ENCODE measurements at places on chromosomes 3 and 15. TPM values are rescaled to one million over a fixed set of nuclear protein-coding genes. Genes with fewer than 3 reads are reported as not detected.

Gene C3orf18
- total RNA-seq, result 1.9 TPM

DNA sequence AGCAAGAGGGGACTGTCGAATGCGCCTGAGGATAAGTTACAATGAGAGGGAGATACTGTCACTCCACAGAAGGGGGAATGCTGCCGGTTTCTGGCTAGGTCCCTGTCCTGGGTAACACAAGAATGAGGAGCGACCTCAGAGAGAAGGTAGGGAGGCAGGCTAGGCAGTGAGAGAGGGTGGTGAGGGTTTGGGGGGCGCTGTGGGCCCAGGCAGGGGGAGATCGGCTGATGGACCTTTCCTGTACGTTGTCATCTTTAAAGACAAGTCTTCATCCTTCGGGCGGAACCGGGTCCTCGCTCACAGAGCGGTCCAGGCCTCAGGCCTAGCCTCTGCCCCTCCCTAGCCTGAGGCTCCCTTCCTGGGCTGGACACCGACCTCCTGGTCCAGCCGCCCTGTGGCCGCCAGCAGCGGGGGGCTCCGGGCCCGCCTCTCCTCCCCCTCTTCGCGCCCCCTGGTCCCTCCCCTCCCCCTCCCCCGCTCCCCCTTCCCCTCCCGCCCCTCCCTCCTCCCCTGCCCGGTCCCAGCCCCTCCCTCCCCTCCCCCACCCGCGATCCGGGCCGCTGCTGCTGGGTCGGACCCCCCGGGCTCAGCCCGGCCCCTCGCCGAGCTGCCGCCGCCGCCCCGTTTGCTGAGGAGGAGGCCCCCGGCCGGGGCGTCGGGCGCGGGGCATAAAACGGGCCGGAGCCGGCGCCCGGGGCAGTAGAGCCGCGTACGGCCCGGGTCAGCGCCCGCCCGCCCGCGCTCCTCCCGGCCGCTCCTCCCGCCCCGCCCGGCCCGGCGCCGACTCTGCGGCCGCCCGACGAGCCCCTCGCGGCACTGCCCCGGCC, at the start of gene CHRD:
TSS of gene CHRD (plus strand) at position 697 of the 827 bp plus-strand sequence. CDS start 265 bp downstream, outside the sequence.
- no peak for DNase-seq

DNA sequence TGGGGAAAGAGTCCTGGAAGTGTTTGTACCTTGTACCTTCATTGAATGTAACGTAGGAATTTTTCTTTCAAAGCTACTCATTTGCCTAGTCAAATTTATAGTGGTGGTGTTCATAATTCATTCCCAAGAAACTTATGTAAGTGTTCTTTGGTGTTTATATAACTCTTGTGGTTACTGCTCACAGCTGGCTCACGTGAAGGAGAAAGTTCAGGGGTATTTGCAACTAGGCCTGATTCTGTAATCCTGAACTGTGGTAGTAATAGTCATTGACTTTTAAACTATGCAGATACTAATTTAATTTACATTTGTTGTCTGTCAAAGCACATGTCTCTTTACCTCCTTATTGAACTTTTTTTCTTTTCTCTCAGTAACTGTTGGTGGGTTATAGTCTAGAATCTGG, 50.5 kb upstream of the TEX264 start:
- DNase-seq, result no peak

DNA sequence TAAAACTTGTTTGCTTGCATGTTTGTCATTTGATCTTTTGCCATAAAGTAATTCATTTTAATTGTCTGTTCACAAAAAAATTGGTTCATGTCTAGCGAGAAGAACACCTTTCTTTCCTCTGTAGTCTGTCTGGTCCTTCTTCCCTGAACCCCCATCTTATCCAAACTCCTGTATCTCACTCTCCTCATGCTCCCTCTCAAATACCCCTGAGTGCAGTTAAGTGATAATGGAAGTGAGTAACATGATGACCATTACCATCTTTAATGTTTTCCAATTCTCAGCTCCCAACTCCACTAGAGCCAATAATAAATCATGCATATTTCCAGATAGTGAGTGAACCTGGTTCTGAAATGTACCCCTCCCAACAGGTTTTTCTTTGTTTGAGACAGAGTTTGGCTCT, 14.2 kb upstream of the KCNMB3 start:
- no peak for DNase-seq

- no peak for DNase-seq
Observed at GRCh38 chr15:58471348-58471747, 39.6 kb downstream of the LIPC start.

Gene ADPRH
- total RNA-seq, result 3.3 TPM

DNA sequence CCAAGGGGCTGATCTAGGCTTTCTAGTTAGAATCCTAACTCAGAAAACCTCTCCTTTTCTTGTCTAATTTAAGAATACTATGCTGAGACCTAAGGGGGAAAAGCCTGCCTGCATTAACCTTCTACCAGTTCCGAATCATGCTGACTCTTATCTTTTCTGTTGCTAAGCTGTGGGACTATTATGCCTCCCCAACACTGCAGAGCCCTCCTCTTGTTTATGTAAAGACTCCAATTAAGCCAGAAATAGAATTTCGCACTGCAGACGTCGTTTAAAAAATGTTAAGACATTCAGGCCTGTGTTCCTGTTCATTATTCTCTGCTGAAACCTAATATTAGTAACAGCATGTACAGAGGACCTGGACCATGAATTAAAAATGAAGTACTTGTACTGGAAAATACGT, 310.6 kb upstream of the ATP11B start:
- no peak for DNase-seq

GRCh38 chr15:98536976-98537375, 111.4 kb upstream of the IGF1R start:
- DNase-seq, result no peak

DNA sequence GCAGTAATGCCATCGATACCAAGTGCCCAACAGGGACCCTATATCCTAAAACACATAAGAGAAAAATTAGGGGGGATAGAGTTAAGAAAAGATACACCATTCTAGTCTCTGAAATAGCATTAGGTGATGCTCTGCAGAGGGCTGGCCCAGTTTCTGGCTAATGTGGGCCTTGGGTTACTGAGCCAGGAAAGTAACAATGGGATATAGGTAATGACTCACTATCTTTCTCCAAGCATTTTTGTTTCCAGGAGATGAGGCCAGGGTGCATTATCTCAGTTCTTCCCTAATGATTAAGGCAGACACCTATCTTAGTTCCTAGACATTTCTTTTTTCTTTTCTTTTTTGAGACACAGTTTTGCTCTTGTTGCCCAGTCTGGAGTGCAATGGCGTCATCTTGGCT, 50.0 kb downstream of the PRKAR2A start:
- DNase-seq, result no peak

Gene PCSK6
- total RNA-seq, result 6.5 TPM

Gene ARGFX
- not detected for total RNA-seq

DNA sequence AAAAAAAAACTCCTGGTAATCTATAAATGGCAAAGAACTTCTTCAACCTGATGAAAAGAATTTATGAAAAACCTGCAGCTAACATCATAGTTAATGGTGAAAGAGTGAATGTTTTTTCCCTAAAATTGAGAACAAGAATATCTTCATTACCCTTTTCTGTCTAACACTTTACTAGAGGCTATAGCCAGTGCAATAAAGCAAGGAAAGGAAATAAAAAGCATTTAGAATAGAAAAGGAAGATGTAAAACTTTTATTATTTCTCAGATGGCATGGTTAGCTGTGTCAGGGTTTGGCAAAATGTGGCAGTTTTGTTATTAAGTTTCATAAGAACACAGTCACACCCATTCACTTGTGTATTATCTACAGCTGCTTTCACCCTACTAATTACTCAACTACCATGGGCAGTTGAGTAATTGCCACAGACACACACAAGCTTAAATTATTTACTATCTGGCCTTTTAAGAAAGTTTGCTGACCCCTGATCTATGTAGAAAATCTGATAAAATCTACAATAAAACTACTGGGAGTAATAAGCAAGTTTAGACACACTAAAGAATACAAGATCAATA, 465.1 kb downstream of the MAGI1 start:
- no peak for DNase-seq

GRCh38 chr3:148315756-148316155, 381.9 kb upstream of the AGTR1 start:
- DNase-seq, result no peak

- no peak for DNase-seq
Observed at GRCh38 chr3:31653464-31653863, 120.7 kb downstream of the STT3B start.

DNA sequence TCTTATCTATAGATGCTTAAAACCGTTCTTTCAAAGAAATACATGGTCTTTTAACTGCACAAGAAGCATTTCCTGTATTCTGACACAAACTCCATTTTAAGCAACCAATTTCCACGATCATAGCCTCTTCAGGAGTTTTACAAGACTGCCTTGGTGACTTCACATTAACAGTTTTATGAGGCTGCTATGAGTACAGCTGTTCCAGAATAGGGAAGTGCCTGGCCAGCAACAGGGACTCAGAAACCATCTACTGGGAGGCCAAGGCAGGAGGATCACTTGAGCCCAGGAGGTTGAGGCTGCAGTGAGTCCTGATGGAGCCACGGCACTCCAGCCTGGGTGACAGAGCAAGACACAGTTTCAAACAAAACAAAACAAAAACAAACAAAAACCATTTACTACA, 78.4 kb downstream of the B3GNT5 start:
- DNase-seq, result no peak

Gene CPN2
- not detected for total RNA-seq

DNA sequence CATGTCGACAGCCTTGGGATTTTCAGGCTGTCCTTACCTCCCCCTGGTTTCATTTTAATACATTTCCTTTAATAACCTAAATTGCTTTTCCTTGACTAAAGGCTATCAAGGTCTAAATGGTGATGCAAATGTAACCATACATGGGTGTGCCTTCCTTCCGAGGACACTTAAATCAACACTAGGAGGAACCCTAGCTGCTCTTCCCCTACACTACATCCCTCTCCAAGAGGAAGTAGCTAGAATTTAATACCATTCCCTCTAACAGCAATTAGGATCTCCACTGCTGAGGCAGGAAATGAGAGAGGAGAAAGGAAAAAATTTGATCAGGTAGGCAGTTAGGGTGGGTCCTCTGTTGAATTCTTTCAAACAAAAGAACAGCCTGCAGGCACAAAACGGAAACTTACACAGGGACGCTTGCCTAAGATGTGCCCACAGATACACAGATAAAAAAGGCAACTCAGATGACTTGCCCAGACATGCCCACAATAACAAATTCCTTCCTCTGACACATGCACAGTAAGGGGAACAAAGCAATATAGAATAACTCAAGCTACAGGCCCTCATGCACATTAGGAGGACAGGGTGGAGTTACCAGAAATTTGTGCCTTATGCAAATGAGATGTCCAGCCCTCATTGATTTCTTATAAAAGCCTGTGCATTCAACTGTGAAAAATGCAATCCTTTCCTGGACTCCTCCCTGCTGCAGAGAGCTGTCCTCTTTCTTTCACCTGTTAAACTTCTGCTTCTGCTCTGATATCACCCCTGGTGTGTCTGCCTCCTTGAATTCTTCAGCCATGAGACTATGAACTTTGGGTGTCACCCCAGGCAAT, 1024.4 kb upstream of the CADM2 start:
- DNase-seq, result no peak

Gene RTP3
- total RNA-seq, result not detected

Gene ASTE1
- total RNA-seq, result 11.4 TPM

GRCh38 chr15:27336676-27337075, 365.7 kb downstream of the GABRG3 start:
- DNase-seq, result no peak

DNA sequence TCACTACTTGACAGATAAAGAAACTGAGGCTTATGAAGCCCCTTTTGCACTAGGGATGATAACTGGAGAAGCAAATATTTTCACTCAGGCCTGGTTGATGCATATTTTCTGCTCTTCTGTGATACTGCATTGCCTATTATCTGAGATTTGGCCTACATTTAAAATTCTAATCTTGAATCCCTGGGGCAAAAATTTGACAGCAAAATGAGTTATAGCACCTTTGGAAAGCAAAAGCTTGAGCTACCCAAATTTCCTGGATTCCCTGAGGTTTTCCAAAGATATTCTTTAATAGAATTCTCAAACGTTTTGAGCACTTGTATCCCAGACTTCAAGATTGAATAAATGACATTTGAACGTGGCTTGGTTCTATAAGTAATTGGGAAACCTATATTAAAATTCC, 86.1 kb downstream of the NAALADL2 start:
- DNase-seq, result no peak

Data from type B pancreatic cell (in vitro differentiated cells).